ENCODE measurements at places on chromosomes 13 and 19.

DNA sequence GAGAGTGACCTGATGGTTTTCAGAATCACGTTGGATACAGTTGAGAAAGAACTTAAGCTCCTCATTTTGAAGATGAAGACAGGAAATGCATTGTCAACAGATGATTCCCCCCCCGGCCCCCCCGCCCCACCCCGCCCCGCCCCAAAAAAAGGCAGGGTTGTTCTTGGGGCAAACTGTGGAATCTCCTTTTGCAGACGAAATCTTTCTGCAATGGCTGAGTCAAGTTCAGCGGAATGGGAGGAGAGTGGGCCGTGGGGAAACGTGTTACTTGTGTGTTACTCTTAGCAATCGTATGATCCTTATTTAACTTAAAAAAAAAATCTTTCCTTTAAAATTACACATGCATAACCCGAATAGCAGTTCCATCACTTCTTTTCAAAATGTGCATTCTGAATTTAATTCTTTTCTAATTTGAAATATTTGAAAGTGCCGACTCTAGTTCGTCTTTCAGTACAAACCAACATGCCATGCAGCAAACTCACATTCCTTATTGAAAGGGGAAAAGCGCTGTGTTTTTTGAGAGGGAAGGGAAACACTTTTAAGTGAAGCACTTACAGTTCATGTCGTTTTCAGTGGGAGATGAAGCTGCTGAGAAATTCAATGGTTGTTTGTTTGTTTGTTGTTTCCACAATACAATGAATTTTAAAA is 348.5 kb upstream of the ARGLU1 start:
- no peak for DNase-seq

GRCh38 chr13:22061371-22061805 is 390.5 kb downstream of the FGF9 start:
- DNase-seq = peak; percentile 70

DNA sequence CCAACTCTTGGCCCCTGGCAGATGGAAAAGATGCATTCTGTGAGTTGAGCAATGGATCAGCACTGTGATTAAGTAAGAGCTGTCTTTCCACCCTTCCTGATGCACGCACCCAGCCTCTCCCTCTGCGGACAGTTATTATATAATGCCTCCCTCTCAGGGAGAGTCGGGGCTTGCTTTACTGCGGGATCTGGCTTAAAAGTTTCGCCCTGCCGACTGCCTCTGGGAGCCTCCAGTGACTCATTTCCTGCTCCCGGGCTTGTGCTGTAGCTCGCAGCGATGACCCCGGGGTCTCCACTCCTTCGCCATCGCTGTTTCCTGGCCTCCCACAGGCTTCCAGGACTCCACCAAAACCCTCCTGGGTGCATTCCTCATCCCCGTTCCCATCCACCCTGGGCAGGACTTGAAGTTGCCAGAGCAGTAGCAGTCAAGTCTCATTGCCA is 107.4 kb upstream of the SLC7A1 start:
- DNase-seq = no peak

GRCh38 chr19:47899335-47899734 is 13.2 kb upstream of the SULT2A1 start:
- DNase-seq = no peak

DNA sequence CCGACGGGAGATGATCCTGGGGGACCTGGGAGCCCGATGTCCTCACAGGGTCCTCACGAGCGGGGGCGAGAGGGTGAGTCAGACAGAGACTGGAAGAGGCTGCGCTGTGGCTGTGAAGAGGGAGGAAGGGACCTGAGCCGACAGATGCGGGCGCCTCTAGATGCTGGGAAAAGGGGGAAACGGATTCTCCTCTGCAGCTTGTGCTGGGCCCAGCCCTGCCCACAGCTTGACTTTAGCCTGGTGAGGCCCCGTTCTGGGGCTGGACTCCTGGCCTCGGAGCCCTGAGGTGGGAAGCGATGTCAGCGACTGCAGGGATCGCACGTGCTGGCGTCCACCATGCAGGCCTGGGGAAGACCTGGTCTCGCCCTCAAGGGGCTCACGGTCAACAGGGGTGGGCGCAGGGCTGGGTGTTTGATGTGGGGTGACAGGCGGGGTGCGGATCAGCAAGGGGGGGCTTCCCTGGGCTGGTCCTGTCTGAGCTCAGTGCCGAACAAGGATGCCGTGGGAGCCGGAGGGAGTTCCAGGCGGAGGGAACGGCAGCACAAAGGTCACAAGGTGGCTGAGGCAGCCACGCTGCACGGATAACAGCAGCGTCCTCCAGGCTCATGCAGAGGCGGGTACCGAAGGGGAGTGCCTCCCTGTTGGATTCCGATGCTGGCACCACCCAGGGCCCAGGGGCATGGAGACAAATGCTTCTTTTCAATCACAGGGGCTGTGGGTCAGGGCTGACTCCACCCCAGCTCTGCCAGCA is 31.8 kb downstream of the PIP5K1C start:
- no peak for DNase-seq

GRCh38 chr13:28650284-28650683 is 8.6 kb upstream of the POMP start:
- DNase-seq = no peak

GRCh38 chr13:113005076-113005865 is 36.3 kb downstream of the MCF2L start:
- DNase-seq = peak; percentile 38

DNA sequence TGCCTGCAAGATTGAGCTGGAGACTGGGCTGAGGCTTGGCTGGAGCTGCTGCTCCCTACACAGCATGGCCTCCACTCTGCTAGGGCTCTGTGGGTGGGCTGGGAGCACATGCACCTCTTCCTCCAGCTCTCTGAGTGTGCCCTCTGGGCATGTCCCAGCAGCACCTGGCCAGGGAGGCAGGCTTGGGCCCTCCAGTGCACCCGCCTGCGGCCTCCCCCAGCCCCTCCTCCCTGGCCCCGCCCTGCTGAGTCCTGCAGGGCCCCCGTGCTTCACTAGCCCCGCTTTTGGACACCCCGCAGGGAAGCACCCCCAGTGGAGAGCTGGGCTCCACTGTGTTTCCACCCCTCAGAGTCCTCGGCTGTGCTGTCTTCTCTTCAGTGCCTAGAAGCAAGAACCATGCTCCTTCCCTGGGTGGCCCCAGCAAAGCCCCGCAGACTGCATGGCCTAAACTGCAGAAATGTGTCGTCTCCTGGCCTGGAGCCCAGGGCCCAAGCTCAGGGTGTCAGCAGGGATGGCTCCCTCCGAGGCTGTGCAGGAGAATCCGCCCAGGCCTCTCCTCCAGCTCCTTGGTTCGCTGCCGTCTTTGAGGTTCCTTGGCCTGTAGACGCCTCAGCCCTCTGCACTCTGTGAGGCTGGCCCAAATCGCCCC is 5.0 kb upstream of the TEX29 start:
- DNase-seq = no peak

GRCh38 chr19:54696766-54697165 is 27.5 kb upstream of the KIR3DL3 start:
- DNase-seq = no peak

DNA sequence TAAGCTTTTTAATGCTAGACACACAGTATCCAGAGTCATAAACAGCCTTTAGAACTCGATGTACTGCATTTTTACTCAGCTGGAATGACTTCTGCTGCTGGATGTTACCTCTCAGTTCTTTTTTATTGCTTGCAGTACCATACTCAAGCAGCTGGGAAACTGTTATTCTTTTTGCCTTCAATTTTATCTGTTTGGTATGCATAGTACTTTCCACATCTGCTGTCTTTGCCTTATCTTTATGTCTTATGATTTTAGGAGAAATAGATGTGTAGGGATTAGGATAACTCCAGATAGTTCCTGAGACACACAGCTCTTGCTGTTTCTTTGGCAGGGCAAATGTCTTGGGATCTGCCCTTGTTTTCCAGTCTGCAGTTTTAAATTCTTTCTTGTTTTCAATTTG is 31.5 kb downstream of the TEX30 start:
- DNase-seq = no peak

DNA sequence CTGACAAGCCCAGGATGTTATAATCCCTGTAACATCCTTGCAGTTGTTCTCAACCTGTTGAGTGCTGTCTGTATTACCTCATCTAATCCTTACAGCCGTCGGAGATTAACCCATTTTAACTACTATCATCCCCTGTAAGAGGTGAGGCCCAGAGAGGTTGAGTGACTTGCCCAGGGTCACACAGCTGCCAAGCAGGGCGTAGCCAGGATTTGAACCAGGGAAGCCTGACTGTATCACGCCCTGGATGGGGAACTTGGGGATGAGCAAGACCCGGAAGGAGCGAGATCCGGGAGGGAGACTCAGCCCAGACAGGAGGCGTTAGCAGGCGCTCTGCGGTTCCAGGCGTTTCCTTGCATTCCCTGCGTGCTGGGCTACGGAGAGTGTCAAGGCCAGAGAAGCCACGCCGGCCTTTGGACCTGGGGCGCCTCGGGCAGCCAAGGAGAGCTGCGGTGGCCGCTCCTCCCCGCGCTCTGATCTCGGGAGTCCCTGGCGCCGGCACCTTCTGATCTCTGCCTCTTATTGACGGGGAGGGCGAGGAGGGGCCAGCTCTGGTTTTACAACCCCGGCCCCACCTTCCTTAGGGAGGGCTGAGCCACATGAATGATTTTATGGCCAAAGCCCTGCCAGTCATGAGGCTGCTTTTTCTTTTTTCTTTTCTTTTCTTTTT is 6.2 kb downstream of the SULT2B1 start:
- no peak for DNase-seq

GRCh38 chr13:90839061-90839460 is 508.4 kb upstream of the MIR17HG start:
- no peak for DNase-seq

GRCh38 chr19:16301999-16302694 is 22.5 kb upstream of the KLF2 start:
- DNase-seq = no peak

DNA sequence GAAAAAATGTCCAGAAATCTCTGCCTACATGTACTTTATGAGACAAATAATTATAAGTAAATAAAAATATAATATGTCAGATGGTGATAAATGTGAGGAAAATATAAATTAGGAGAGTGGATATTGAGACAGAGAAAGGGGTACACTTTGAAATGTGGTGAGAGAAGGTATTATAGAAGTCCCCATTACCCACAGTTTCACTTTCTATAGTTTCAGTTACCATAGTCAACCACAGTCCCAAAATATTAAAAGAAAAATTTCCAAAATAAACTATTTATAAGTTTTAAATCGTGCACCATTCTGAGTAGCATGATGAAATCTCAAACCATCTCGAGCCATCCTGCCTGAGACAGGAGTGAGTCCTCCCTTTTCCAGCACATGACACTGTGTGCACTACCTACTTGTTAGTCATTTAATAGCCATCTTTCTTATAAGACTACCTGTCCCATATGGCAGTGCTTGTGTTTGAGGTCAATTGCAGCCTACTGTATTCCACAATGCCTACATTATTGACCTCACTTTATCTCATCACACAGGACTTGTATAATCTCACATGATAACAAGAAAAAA is 653.7 kb downstream of the DACH1 start:
- no peak for DNase-seq

DNA sequence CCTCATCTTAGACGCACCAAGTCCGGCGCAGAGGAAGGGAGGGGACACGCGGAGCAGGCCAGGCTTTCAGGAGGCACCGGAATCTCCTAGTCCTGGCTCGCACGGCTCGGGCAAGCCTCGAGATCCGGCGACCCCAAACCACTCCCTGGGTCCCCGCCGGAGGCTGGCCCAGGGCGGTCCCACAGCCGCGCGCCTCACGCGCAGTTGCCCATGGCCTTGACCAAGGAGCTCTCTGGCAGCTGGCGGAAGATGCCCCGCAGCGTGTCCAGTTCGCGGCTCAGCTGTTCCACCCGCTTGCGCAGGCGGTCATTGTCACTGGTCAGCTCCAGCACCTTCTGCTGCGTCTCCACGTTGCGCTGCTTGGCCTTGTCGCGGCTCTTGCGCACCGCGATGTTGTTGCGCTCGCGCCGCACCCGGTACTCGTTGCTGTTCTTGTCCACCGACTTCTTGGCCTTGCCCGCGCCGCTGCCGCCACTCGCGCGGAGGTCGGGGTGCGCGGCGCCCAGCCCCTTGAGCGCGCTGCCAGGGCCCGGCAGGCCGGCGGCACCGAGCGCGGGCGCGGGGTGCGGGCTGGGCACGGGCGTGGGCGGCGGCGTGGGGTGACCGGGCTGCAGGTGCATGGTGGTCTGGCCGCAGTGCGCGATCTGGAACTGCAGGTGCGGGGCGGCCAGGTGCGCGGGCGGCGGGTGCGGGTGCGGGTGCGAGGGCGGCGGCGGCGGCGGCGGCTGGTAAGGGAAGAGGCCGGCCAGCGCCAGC is 1.0 kb downstream of the CEBPA start:
- DNase-seq = no peak

- DNase-seq = no peak
These were observed 13.3 kb downstream of the SPATA13 start for GRCh38 chr13:24173795-24174194.

GRCh38 chr19:58492265-58492664 is 16.1 kb downstream of the ZNF446 start:
- no peak for DNase-seq

DNA sequence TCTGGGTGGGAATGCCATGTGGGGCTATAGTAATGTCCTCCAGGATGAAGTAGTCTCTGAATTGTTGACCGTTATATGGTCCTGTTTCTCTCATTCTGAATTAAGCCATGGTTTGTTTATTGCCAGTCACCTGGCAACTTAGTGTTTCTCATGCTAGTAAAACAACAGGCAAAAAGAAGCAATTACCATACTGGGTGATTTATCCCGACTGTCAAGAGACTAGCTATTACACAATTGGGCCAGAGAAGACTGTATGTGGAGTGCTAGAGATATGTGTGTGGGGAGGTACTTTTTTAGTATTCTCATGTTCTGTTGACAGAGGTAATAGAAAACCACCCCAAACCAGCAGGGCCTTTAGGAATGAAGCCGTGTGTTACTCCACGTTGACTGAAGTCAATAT is 258.2 kb downstream of the TDRD3 start:
- no peak for DNase-seq

DNA sequence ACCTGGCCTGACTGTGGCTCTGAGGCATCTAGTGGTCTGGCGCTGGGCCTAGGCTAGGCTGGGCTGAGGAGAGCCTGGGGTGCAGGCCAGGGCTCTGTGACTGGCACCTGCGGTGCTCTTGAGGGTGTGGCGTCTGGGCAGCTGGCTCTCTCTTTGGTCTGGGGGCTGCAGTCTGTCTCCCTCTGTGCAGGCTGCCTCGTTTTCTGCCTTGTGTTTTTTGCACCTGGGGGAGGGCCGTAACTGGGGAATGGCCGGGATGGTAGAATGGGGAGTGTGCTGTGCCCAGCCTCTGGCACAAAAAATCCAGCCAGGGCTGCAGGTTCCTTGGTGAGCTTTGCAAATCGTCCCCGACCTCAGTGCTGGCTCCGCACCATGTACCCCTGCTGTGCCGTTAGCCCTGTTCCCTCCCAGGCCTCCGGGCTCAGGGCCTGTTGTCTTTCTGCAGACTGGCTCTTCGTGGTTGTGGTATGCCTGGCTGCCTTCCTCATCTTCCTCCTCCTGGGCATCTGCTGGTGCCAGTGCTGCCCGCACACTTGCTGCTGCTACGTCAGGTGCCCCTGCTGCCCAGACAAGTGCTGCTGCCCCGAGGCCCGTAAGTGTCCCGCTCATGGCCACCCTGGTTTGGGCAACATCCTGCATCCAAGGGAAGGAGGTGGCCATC is 6.5 kb upstream of the USF2 start:
- no peak for DNase-seq

GRCh38 chr19:31975461-31975860 is 369.9 kb upstream of the ZNF507 start:
- DNase-seq = no peak

GRCh38 chr13:22012686-22013085 is 341.8 kb downstream of the FGF9 start:
- DNase-seq = no peak
